Regular cardiac myocyte (primary cell): ENCODE measurements at places on chromosomes 5 and 9. TPM values are rescaled to one million over a fixed set of nuclear protein-coding genes. Genes with fewer than 3 reads are reported as not detected.

The TSTD2 gene
- total RNA-seq, result 15.5 and 18.6 TPM in 2 replicates

The NKD2 gene
- 1.2 and 9.3 TPM in 2 replicates for total RNA-seq

The MTAP gene
- 33.5 and 49.5 TPM in 2 replicates for total RNA-seq

The NEUROG1 gene
- not detected in 2 replicates for total RNA-seq

The HAVCR1 gene
- 0.38 and 0.56 TPM in 2 replicates for total RNA-seq

The IL13 gene
- total RNA-seq, result not detected in 2 replicates

The TRPM6 gene
- not detected in 2 replicates for total RNA-seq

The ZNF618 gene
- 7.3 and 9.2 TPM in 2 replicates for total RNA-seq

The KCNV2 gene
- total RNA-seq, result not detected in 2 replicates

The ZNF354B gene
- 4.4 and 8.2 TPM in 2 replicates for total RNA-seq

The OR1Q1 gene
- not detected in 2 replicates for total RNA-seq

The BOD1 gene
- 76.9 and 79.5 TPM in 2 replicates for total RNA-seq

The CDK9 gene
- 36.4 and 37.4 TPM in 2 replicates for total RNA-seq

The PRRX2 gene
- total RNA-seq, result 3.9 and 4.6 TPM in 2 replicates

The MARCOL gene
- total RNA-seq, result not detected in 2 replicates

The CDH12 gene
- total RNA-seq, result not detected in 2 replicates

The C5orf34 gene
- 2.8 and 6.7 TPM in 2 replicates for total RNA-seq

The SNCAIP gene
- 0.19 and 0.85 TPM in 2 replicates for total RNA-seq

The SOHLH1 gene
- total RNA-seq, result not detected in 2 replicates
